ENCODE measurements at places on chromosomes 5 and 9.
A peak's percentile ranks its signal among the peaks of the same experiment; 100 is the strongest.

DNA sequence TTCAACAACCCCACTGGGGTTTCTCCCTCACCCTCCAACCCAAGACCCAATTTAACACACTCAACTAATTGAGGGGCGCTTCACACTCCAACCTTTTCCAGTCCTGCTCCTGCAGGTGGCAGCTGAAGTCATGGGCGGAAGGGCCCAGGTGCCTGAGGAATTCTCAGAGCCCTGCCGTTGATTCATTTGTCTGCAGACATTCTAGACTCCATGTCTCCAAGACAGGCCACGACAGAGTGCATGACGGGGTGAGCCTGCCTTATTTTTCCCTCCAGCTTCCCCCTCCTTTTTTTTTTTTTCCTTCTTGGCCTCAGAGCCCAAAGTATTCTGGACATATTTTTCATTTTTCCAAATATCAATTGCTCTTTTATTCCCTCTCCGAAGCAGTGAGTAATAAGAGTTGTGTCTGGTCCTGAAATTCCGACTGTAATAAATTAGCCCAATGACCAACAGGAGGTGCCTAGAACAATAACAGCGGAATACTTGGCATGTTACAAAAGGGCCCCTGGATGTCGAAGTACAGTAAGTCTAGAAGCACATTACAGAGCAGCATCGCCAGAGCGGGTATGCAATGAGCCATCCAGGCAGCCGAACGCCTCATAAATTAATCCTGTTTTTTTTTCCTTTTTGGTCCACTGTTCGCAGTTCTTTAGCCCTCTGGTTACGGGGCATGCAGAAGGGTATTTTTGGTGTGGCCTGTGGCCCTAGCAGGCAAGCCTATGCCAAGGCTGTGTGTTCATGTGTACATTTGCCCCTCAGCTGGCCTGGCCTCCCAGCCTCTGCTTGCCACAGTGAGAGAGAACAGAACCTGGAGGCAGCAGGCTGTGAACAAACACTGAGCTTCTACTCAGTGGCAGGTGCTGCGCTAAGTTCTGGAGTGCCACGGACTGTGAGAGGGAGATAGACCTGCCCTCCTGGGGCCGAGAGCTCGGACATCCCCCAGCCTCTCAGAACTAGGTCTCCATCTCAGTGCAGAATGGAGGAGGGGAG, 8.6 kb upstream of the SMIM23 start:
- no peak for DNase-seq

- no peak for DNase-seq
Observed at GRCh38 chr5:97545886-97546535, 363.0 kb upstream of the RIOK2 start.

DNA sequence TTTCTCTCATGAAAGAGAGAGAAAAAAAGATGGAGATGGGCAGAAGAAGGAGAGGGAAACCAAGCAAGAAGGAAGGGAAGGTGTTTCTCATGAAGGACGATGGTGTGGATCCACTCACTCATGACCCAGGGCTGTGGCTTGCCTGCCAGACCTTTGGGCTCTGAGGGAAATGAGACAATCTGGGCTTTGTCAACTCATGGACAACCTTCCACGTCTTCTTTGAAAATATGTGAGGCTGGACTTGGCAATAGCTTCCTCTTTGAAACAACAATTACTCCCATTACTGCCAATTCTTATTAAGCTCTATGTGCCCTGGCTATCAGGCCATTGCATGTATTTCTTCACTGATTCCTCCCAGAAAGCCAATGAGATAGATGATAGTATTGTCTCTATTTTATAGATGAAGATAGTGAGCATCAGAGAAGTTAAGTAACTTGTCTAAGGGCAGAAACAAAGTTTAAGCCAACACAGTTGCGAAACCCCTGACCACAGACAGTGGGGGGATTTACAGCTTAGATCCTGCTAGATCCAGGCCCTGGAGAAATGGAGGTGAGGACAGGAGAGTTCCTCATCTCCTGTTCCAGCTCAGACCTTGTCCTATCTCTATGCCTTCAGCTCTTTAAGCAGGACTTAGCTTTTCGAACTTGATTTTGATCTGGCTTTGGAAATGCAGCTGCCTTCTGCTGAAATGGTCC, 132.4 kb downstream of the GCNT1 start:
- DNase-seq: no peak

DNA sequence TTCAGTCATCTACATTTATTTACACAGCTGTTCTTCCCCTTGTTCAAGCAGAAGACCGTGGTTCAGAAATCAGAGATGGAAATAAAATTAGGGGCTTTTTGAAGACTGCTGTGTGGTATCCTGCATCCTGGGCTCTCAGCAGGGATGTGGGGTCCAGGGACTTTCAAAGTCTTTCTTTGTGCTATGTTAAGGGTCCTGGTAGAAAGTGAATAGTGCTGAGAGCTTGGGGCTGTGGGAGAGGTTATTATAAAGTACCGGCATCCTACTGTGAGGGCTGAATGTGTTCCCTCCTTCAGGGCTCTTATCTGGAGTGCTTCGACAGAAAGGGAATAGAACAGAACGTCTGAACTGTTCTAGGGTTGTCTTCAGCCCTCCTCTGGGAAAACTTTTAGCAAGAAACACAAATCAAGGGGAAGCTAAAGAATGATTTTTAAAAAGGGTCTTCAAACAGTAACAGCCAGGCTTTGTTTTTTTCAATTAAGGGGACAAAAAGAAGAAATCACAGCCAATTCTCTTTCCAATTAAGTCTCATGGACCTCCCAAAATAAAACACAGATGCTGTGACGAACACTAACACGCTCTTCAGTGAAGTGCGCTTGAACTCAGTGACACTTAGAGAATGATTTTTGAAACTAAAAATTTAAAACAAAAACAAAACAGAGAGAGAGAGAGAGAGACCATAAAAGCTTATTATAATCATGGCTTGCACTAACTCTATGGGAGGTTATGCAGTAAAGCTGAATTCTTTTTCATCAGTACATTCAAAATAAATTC, 15.7 kb upstream of the SLC1A3 start:
- DNase-seq: no peak

DNA sequence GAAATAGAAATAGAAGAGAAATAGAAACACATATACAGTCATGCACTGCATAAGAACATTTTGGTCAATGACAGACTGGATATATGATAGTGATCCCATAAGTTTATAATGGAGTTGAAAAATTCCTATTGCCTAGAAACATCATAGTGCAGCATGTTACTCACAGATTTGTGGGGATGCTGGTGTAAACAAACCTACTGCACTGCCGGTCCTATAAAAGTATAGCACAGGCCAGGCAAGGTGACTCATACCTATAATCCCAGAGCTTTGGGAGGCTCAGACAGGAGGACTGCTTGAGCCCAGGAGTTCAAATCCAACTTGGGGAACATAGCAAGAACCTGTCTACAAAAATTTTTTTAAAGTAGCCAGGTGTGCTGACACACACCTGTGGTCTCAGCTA, 240.6 kb upstream of the MAP3K1 start:
- DNase-seq: no peak

DNA sequence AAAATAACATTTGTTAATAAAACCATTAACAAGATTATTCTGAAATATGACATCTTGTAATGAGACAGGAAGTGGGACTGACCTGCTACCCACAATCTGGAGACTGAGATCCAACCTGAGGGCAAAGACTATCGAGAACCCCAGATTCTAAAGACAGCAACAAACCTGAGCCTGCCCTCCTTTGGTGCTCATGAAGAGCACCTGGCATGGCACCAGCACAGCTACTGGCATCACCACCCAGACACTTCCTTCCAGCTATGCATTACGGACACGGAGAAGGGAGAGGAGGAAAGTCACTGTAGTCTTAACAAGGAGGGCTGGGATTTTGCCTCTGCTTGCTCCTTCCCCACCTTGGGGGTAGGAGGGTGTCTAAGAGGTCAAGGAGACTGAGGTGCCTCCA, 105.5 kb downstream of the AUH start:
- DNase-seq: no peak

GRCh38 chr5:66519626-66520025, 76.6 kb upstream of the MAST4 start:
- no peak for DNase-seq

DNA sequence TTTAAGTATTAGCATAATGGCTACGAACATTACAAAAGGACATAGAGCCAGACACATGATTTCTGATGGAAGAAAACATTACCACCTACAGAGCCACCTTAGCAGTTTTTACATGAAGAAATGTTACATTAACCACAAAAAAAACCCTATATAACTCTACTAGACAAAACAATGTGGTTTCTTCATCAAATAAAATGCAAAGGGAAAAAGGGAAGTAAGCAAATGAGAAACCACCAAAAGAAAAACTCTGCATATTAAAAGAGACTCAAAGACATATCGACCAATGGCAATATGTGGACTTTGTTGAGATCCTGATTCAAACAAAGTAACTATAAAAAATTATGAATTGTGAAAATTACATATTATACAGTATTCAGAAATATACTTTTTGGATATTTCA, 132.7 kb downstream of the TSSK1B start:
- no peak for DNase-seq

GRCh38 chr5:83554686-83555085, 83.1 kb downstream of the VCAN start:
- DNase-seq: no peak

- DNase-seq: no peak
Observed at GRCh38 chr5:158198636-158199035, 339.7 kb upstream of the CLINT1 start.

- no peak for DNase-seq
Observed at GRCh38 chr5:9670371-9670770, 40.2 kb upstream of the TAS2R1 start.

- DNase-seq: no peak
Observed at GRCh38 chr9:99072040-99072394, 32.9 kb upstream of the TGFBR1 start.

DNA sequence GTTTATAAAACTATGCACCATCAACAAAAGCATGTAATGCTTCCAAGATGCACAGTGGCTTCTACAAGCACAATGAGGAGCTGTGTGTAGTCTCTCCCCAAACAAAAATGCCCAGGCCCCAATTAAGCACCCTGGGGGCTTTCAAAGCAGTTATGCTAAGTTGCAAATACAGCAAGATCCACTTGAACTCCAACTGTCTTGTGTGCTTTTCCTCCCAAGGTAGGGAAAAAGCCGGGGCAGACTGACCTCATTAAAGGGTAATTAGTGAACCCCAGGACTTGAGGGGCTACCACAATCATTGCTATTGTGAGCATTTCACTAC, 13.1 kb downstream of the ZNF608 start:
- DNase-seq: no peak

DNA sequence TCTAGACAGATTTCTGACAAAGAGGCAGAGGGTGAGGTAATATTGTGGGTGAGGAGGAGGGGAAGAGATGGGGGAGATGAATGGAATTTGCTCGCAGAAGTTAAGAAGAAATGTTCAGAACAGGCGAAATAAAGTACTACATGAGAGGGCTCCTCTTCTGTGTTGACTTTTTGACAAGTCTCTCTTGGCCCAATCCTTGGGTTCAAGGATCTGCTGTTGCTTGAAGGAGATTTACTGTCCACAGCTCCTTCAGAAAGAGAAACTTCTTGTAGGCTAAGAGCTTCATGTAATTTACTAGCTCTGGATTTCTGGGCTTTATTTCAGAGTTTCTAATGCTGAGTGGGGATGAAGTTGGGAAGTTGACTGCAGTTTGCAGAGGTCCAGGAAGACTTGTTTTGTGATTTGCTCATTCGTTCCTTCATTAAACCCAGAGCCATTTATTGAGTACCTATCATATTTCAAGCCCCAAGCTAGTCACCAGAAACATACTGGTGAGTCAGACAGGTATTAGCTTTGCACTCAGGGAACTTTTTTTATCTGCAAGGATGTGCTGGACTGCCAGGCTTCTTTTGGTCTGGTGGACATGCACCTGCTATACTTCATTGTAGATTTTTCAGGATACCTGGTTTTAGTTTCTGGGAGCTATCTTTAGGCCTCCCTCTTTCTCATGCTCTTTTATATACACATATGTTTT, 402.9 kb upstream of the CLINT1 start:
- no peak for DNase-seq

DNA sequence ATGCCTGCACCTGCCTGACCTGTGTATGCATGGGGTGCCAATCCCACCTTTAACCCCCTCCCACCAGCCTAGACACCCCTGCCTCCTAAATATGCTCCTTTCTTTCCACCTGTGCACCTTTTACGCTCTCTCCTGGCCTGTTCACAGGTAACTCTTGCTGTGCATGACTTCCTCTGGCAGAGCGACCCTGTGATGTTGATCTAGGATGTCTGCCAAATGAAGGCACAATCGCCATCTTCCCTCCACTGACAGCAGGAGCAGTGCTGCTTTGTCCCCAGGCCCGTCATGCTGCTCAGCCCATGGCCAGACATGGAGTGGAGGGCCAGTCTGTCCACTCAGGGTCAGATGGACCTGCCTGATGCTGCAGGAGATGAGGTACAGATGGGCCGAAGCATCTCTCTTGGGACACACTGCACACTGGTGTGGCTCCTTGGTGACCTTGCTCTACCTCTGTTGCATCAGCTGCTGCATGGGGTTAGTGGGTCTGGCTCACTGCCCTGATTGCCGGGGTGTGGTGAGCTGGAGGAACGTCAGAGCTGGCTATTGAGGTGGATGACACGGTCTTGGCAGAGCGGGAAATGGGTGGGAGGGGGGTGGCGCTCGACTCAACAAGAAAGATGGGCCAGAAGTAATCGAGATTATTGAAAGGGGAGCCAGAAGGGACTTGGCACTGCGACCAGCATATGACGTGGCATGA, 101.7 kb upstream of the PITX1 start:
- DNase-seq: no peak

DNA sequence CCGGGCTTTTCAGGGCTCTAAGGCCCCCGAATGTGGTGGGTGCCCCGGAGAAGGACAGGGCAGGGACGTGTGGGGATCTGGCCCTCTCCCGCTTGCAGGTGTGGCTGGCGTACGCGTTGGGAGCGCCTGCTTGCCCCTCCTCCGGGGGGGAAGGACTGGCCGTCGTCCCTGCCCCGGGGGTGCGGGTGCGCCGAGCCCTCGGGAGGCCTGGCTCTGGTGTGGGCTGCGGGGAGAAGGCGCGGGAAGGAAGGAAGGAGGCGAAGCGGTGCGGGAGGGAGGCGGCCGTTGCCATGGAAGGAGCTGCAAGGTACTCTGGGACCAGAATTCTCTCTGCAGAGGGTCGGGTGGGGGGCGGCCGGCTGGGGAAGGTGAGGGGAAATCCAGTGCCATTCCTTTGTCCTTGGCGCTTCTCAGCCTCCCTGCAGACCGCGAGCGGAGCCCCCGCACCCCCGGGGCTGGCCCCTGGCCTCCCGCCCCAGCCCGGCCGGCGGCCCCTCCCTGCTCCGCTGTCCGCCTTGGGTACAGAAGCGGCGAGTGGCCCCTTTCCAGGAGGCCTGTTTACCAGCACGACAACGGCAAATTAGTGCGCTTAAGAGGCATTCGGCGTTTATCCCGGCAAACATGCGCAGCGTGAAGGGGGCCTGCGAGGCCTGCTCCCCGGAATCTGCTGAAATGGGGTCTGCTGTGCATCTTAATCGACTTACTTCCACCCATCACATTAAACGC, 67.1 kb upstream of the UNC5A start:
- no peak for DNase-seq

- DNase-seq: peak; percentile 93
Observed at GRCh38 chr5:61408476-61409168, 76.6 kb downstream of the ZSWIM6 start.

- no peak for DNase-seq
Observed at GRCh38 chr5:100872408-100873190, 30.5 kb downstream of the ST8SIA4 start.

- DNase-seq: no peak
Observed at GRCh38 chr5:2167671-2168070, 284.9 kb upstream of the IRX4 start.

All from activated CD4-positive, alpha-beta T cell treated with anti-CD3 and anti-CD28 coated beads for 1 hour (primary cell).